ENCODE measurements at places on chromosomes 7 and 10. TPM values are rescaled to one million over a fixed set of nuclear protein-coding genes. Genes with fewer than 3 reads are reported as not detected.

PDK4 gene
- 4.9 TPM for total RNA-seq

SHTN1 gene
- total RNA-seq, result 4.7 TPM

GRID2IP gene
- not detected for total RNA-seq

MBL2 gene
- total RNA-seq, result not detected

TFEC gene
- not detected for total RNA-seq

MASTL gene
- 16.3 TPM for total RNA-seq

HMX2 gene
- total RNA-seq, result not detected

SLC13A1 gene
- total RNA-seq, result not detected

VAX1 gene
- total RNA-seq, result not detected

OPALIN gene
- total RNA-seq, result not detected

MMD2 gene
- total RNA-seq, result not detected

ELFN1 gene
- 1.7 TPM for total RNA-seq

NOM1 gene
- total RNA-seq, result 28.8 TPM

CRYGN gene
- not detected for total RNA-seq

VWA2 gene
- 30.2 TPM for total RNA-seq

CFTR gene
- 34.2 TPM for total RNA-seq

GNB2 gene
- total RNA-seq, result 317 TPM

GCK gene
- not detected for total RNA-seq

OR6B1 gene
- total RNA-seq, result not detected

RBM48 gene
- total RNA-seq, result 4.7 TPM
